ENCODE measurements at places on chromosomes 4 and X.

- DNase-seq = no peak
Observed at GRCh38 chrX:100363896-100364295, 46.2 kb downstream of the PCDH19 start.

GRCh38 chr4:80101071-80101791, 28.2 kb upstream of the ANTXR2 start:
- DNase-seq = no peak

DNA sequence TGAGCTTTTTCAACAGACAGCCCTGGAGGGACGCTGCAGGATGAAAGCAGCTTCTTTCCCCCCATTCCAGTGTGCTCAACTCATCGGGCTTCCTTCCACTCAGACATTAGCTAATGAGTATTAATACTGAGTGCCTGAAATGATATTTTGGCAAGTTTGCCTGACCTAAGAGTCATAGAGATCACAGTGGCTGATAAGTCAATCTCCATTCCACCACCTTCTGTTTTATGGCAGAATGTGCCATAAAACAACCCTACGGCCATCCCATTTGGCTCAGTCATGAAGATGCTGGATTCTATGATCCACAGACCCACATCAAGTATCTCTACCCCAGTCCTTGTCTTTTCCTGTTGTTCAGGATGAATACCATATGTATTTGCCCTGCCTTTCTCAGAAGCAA, 48.3 kb upstream of the MAB21L2 start:
- DNase-seq = no peak

DNA sequence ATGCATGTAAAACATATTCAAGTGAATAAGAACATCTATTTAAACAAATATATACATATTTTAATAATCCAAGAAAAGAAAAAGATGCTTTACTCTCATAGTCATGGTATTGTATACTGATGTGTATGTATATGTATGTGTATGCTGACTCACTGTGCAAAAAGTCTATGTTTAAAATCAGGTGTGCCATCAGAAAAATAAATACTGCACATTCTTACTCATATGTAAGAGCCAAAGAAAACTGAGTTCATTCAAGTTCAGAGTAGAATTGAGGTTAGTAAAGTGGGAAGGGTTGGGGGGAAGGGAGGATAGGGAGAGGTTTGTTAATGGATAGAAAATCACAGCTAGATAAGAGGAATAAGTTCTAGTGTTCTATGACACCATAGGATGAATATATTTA, 403.9 kb upstream of the SMIM31 start:
- DNase-seq = no peak

GRCh38 chr4:48603366-48604003, 113.4 kb downstream of the ZAR1 start:
- no peak for DNase-seq

DNA sequence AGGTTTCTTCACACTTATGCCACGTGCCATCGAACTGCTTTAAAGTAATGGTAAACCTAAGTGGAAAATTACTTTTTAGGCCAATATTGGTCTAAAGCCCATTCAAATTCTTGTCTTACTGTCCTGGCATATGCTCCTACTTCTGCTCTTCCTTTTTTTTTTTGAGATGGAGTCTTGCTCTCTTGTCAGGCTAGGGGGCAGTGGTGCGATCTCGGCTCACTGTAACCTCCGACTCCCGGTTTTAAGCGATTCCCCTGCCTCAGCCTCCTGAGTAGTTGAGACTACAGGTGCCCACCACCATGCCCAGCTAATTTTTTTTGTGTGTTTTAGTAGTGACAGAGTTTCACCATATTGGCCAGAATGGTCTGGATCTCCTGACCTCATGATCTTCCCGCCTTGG, 129.0 kb upstream of the TECRL start:
- DNase-seq = no peak

DNA sequence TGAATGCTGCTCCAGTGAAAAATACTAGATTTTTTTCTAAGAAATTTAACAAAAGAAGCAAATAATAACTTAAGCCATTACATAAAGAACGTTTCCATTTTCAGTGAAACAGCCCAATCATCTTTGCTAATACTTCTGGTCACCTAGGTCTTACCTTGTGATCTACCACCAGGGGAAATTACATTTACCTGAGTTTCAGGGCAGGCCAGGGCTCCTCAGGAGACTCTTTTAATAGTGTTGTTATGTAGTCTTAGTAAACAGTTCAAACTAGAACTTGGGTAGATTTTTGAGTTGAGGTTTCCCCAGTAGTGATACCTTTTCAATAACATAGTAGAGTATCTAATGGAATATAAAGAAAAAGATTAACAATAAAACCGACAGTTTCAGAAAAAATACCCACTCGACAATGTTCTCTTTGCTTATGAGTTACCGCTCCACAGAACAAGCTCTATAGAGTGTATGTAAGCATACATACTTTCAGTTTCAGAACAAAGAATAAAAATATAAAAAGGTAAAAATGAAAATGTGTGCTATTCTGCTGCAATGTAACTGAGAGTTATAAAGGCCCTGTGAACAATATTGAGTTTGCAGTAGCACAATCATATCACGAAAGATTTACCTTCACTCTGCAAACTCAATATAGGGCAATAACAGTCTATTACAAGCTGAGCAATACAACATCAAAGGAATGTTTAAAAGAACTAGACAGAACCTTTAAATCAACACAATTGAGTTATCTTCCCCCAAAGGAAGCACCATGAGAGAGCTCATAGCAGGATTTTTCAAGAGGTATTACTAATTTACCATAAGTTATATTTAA, 165.8 kb downstream of the ATOH1 start:
- no peak for DNase-seq

- no peak for DNase-seq
Observed at GRCh38 chrX:119673336-119673735, 19.6 kb downstream of the SEPTIN6 start.

DNA sequence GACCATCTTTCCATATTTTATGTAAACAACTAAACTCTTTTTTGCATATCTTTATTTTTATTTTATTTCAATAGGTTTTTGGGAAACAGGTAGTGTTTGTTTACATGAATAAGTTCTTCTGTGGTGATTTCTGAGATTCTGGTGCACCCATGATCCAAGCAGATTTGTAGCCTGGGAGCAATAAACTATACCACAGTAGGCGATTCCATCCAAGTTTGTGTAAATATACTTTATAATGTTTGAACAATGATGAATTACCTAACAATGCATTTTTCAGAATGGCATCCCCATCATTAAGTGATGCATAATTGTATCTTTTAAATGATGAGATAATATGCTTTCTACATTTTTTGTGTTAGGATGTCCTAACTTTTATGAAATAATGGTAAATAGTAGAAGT, 39.2 kb upstream of the CYSLTR1 start:
- no peak for DNase-seq
